ENCODE measurements at places on chromosomes 7 and 10.

- DNase-seq: no peak
These were observed 5.2 kb downstream of the EGFR start for GRCh38 chr7:55023841-55024505.

DNA sequence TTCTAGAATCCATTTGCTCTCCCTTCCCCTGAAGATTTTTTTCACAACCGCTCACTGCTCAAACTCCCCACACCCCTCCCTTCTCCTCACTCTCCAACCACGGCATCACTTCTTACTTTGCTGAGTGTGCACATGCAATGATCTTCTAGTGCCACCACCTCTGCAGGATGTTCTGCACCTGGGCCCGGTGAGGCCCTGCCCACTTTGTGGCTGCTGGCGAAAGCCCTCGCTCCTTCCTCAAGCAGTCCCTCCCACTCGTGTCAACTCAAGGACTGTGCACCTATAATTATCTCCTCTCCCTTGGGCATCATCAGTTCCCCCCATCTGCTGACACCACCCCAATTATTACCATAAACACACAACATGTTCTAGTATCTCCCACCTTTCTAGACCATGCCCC, 91.0 kb upstream of the LANCL2 start:
- no peak for DNase-seq

DNA sequence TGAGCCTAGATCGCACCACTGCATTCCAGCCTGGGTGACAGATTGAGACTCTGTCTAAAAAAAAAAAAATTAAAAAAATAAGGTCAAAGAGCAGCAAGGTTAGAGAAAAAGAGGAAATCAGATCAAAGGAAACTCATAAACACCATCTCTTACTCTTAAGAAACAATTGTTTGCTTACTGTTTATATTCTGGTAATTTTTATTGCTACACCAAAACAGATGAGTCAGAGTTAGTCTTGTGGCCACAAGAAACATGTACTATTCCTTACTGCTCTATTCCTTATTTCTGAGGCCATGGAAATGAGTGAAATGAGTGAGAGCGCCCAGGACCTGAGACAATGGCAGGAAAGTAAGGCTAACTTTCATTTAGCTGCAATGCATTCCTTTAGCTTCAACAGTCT, 387.3 kb downstream of the HPSE2 start:
- DNase-seq: no peak

DNA sequence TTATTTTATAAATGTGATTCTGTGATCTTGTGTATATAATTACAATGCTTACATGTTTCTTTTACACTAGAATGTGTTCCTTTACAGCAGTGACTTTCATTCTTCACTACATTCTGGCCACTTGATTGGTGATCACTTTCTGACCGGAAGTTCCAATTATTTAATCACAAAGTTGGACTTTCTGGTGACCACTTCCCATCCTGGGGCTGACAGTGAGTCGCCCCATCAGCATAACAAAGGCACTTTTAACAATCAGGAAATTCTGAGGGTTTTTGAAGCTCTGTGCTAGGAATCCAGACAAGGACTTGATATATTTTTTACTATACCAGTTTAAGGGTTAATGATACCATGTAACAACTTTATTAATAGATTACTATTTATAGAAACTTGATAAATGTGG, 282.3 kb upstream of the KAT6B start:
- DNase-seq: no peak
